Hematopoietic multipotent progenitor cell treated with erythropoietin and hydrocortisone succinate and interleukin-3 and kit ligand, for 17 days (in vitro differentiated cells): ENCODE measurements at places on chromosomes 16 and 17.

DNA sequence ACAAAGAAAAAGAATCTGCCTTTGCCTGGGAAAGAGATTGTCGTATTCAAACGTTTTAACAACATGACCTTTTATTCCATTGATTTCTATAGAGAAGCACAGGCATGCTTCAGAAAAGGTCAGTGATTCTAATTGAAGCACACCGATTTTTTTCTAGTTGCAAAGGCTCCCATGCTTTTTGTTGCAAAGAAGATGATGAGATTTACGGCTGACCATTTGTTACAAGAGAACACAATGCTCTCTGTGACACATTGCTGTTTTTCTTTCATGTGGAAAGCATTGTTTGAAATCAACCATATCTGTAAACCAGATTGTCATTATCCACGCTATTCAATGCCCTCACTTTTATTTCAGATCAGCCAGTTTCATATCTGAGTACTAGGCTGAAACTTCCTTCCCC, 99.8 kb downstream of the NLK start:
- no peak for DNase-seq

- no peak for DNase-seq
Measured at GRCh38 chr16:31380201-31380600, 12.9 kb upstream of the ITGAD start.

DNA sequence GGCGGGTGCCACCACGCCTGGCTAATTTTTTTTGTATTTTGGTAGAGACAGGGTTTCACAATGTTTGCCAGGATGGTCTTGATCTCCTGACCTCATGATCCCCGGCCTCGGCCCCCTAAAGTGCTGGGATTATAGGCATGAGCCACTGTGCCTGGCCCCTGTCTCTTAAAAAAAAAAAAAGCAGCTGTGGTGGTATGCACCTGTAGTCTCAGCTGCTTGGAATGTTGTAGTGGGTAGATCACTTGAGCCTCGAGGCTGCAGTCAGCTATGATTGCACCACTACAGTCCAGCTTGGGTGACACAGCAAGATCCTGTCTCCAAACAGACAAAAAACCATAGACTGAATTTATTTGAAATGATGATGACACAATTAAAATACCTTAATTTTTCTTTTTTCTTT, 24.3 kb downstream of the CDK12 start:
- no peak for DNase-seq

- no peak for DNase-seq
Measured at GRCh38 chr16:21997697-21998480, 3.0 kb downstream of the PDZD9 start.

- DNase-seq = no peak
Measured at GRCh38 chr16:12437761-12438440, 365.8 kb downstream of the CPPED1 start.

- no peak for DNase-seq
Measured at GRCh38 chr17:69714669-69715068, 300.2 kb downstream of the MAP2K6 start.

- DNase-seq = no peak
Measured at GRCh38 chr16:6957681-6958080, 375.0 kb upstream of the RBFOX1 start.

GRCh38 chr16:23113185-23113584, 36.1 kb downstream of the USP31 start:
- no peak for DNase-seq

- DNase-seq = peak; percentile 52
Measured at GRCh38 chr16:3364774-3365427, 9.2 kb downstream of the OR2C1 start.

DNA sequence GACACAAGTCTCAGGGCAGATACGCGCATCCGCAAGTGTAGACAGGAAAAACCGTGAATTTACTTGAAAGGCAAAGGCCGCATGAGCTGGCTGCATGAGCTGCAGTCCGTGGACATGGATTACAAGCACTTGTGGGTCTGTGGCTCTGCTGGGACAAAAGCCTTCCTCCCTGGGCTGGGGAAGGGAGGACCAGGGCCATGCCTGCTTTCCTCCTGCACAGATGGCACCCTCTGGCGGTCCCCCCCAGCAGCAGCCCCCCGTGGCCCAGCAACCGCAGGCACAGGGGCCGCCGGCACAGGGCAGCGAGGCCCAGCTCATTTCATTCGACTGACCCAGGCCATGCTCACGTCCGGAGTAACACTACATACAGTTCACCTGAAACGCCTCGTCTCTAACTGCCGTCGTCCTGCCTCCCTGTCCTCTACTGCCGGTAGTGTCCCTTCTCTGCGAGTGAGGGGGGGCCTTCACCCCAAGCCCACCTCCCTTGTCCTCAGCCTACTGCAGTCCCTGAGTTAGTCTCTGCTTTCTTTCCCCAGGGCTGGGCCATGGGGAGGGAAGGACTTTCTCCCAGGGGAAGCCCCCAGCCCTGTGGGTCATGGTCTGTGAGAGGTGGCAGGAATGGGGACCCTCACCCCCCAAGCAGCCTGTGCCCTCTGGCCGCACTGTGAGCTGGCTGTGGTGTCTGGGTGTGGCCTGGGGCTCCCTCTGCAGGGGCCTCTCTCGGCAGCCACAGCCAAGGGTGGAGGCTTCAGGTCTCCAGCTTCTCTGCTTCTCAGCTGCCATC, 1.7 kb upstream of the MRPL12 start:
- DNase-seq = peak; percentile 16
